GF-D8 (cell line): ENCODE measurements at places on chromosomes 1 and 21.

DNA sequence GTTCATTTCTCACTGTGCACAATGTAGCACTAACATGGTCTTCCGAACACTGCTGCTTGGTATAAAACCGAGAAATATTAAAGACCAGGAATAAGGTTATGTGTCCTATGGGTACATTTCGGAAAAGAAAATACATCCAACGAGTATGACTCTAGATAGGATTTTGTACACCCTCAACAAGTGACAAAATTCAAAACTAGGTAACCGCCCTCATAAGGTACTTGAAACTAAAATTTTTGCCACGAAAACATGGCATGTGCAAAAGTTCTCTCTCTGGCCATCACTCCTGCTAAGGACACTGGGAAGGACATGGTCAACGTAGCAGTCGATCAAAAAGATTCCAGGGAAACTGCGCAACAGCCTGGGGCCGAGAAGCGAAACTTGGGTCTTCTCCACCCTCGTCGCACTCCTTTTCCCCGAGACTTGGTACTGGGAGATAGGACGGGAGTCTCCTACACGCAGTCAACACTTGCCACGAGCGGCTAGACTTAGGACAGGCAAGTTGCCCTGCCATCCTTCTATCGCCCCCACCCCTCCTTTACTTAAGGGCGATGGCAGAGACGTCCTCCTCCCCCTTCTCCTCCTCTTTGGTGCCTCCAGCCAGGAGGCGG lies 338 bp upstream of the TOR1AIP1 start:
- DNase-seq, result peak; percentile 81

GRCh38 chr1:159141584-159142390 lies 29.6 kb upstream of the CADM3 start:
- DNase-seq, result no peak

GRCh38 chr1:89288051-89288340 lies 15.3 kb upstream of the GBP5 start:
- DNase-seq, result no peak

- DNase-seq, result no peak
These were observed 468.1 kb downstream of the RPS6KC1 start for GRCh38 chr1:213519098-213519497.

DNA sequence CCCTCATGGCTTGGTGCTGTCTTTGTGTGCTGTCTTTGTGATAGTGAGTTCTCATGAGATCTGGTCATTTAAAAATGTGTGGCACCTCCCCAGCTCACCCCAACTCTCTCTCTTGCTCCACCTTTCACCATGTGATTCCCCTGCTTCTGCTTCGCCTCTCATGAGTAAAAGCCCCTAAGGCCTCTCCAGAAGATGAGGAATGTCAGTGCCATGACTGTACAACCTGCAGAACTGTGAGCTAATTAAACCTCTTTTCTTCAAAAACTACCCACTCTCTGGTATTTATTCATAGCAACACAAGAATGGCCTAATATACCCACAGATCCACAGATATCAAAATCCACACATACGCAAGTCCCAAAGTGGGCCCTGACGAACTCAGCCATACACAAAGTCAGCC lies 88.9 kb upstream of the PPP2R5A start:
- no peak for DNase-seq

- DNase-seq, result no peak
These were observed 125.2 kb upstream of the KCNJ6 start for GRCh38 chr21:38041493-38041892.

GRCh38 chr1:89887270-89887669 lies 66.4 kb downstream of the LRRC8D start:
- DNase-seq, result no peak

- no peak for DNase-seq
These were observed 11.9 kb downstream of the HECTD3 start for GRCh38 chr1:44999232-44999631.

DNA sequence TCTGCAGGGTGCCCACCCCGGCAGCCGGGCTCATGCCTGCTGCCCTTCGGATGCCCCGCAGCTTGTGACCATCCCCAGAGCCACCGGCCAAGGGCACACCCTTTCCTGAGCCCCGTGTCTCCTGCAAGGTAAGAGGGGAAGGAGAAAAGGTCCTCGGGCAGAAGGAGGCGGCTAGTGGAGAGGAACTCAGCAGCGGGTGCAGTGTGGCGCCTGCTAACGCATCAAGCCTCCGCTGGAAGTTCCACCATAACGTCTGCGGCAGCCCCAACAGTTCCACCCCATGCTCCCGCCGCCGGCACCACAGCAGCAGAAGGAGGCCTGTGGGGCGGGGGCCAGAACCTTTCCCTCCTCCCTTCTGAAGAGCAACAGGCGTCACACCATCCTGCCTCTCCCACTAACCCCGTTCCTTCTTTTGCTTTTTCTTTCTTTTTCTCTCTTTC lies 990 bp downstream of the VWA5B1 start:
- no peak for DNase-seq

DNA sequence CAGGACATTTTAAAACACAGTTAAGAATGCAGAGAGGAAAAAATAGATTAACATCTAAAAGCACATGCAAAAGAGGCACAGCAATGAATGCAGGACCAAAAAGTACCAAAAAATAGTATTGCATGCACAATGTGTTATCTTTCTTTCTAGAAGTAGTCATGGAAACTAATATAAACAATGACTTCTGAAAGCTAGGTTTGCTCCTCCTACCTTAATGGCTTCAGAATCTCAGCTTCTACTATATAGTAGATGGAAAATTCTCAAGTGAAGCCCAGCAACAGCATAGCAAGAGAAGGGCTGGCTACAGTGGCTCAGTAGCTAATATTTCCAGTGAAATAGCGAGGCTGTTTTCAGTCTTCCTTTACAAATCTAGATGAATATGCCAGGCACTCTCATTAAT lies 125.1 kb downstream of the CRB1 start:
- DNase-seq, result no peak

- no peak for DNase-seq
These were observed 170.2 kb downstream of the SYT2 start for GRCh38 chr1:202540014-202540413.

GRCh38 chr1:175390081-175390481 lies 197.5 kb upstream of the KIAA0040 start:
- no peak for DNase-seq

DNA sequence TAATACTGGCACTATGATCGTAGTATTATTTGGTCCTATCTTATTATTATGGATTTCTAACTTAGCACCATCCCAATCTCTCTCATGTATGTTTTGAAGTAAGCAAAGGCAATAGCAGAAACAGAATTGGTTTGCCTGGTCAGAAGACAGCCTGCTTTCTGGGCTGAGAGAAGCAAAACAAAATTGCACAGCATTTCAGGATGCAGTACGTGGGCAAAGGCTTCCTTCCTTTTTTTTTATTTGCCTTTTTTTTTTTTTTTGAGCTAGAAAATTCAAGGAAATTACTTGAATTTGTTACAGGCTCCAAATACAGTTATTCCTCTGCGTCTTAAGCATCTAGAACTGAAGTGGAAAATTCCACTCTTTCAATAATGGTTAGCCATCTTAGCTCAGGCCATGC lies 8.8 kb downstream of the CDA start:
- DNase-seq, result peak; percentile 80

DNA sequence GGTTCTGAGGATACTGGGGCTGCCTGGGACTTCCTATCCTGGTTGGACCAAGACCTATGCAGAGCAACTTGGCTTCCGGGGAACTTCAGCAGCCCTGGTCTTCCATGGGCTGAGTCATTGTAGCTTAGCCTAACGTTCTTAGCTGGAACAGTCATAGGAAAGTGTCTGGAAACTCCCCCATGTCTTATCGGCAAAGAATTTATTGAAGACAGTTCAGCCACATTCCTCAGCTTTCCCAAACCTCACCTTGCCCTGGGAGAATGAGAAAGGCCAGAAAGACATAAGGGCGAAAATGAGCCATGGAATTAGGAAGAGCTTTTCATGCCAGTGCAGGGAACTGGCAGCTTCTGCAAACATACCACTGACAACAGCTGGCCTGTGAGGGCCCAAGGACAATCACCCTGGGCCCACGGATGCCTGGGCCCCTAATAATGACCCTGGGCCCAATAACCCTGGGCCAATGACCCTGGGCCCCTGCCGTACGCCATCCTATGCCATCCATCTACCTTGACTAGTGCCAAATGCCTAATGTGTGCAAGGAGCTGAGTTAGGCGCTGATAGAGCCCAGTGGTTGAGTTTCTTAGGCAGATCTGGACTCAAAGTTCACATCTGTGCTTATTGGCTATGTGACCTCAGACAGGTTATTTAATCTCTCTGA lies 114.4 kb upstream of the GADD45A start:
- DNase-seq, result no peak

GRCh38 chr1:72066431-72066830 lies 215.9 kb downstream of the NEGR1 start:
- no peak for DNase-seq

GRCh38 chr1:236228411-236228810 lies 53.3 kb downstream of the ERO1B start:
- DNase-seq, result peak; percentile 6

- peak; percentile 69 for DNase-seq
These were observed 1.2 kb downstream of the LRP8 start for GRCh38 chr1:53326598-53327181.

GRCh38 chr1:90308421-90308820 lies 313.5 kb downstream of the ZNF326 start:
- DNase-seq, result no peak

DNA sequence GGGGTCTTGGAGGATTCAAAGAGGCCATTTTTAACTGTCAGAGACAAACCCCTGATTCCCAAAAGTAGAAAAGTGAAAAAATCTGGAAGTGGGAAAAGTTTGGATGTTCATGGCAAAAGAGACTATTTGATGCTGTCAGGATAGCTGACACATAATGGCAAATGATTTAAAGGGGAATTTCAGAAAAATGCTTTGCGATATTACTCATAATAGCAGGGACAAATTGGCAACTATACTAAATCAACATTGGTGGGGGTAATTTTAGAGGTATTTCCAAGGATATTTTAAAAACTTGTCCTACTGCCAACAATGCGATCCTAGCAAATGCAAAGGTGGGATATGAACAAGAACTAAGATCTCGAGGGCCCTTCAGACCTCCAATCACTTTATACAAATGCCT lies 5.3 kb upstream of the GSTM4 start:
- DNase-seq, result no peak

DNA sequence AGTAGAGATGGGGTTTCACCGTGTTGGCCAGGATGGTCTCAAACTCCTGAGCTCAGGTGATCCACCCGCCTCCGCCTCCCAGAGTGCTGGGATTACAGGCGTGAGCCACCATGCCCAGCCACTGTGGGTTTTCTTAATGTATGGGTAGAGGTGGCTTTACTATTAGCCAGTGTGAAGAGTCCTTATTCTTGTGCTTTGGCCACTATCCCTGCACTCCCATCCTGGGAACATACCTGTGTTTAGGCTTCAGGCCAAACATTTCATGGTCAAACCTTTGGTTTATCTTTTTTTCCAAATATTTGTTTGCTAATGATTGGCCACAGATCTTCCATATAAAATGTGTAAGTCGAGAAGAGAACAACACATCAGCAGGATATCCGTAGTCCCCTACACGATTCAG lies 16.5 kb downstream of the FMO5 start:
- no peak for DNase-seq

DNA sequence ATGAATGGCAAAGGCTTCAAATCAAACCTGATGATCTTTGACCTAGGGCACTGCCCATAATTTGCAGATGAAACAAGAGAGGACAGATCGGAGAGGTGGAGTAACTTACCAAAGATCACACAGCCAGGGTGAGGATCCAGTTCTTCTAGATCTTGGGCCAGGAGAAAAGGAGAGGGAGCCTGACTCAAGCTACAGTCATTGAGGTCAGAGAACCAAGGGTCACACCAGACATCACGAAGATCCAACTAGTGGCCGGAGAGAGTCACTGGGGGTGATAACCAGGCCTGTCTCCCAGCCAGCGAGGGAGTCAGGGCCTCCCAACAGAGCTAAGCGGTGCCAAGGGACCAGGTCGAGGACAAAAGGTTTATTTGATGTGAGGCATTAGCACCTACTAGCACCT lies 115.0 kb downstream of the RIPK4 start:
- DNase-seq, result no peak

DNA sequence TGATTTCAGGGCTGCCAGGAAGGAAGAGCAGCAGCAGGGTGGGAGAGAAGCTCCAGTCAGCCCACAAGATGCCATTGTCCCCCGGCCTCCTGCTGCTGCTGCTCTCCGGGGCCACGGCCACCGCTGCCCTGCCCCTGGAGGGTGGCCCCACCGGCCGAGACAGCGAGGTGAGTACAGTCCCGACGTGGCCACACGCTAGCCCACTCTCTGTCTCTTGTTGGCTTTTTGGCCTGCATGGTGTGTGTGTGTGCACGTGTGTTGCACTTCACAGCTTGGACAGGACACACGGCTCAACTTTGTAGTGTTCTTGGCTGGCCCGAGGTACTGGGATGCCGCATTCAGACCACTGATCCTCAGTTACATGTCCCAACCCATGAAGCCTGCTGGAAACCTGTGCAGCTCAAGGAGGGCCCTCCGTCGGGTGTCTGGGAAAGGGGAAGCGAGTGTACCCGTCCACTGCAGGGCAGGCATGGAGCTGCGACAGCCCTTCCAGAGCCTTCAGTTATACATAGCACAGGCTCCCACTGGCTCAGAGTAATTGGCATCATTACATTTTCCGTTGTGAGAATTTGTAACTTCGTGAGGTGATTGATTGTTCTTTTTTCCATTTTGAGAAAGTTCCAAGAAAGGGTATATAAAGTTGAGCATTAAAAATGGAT lies 454 bp downstream of the CORT start:
- no peak for DNase-seq

GRCh38 chr21:30081506-30081905 lies 85.1 kb downstream of the CLDN17 start:
- no peak for DNase-seq

- peak; percentile 98 for DNase-seq
These were observed 27.2 kb upstream of the EPS8L3 start for GRCh38 chr1:109790735-109791494.

DNA sequence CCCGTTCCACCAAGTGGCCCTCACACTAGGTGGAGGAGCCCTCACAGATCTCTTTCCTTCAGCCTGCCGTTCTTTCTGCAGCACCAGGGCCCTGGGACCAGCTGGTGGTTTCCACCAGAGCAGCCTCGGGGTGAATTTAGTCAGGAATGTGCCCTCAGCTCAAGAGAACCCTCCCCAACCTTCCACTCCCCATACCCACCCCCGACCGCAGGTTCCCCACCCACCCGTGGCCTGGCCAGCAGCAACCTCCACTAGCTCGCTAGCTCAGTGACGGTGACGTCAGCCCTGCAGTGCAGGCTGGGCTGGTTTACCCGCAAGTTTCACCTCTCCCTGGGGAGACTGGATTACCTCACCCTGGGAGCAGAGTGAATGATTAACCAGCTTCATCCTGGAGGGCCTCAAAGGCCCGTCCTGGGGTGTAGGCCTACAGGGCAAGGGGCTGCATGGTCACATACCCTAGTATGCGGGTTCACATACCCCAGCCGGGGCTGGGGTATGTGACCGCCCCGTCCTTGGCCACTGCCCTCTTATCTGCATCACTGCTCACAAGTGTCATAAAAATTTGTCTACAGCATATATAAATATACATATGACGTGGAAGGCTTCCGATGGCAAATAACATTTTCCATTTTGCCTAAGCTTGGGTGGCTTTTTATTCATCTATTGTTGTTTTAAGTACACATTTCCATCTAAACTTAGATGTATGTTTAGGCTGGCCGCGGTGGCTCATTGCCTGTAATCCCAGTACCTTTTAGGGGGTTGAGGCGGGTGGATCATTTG lies 24.5 kb downstream of the ELF3 start:
- no peak for DNase-seq
